ENCODE measurements at places on chromosomes 12 and 14.

DNA sequence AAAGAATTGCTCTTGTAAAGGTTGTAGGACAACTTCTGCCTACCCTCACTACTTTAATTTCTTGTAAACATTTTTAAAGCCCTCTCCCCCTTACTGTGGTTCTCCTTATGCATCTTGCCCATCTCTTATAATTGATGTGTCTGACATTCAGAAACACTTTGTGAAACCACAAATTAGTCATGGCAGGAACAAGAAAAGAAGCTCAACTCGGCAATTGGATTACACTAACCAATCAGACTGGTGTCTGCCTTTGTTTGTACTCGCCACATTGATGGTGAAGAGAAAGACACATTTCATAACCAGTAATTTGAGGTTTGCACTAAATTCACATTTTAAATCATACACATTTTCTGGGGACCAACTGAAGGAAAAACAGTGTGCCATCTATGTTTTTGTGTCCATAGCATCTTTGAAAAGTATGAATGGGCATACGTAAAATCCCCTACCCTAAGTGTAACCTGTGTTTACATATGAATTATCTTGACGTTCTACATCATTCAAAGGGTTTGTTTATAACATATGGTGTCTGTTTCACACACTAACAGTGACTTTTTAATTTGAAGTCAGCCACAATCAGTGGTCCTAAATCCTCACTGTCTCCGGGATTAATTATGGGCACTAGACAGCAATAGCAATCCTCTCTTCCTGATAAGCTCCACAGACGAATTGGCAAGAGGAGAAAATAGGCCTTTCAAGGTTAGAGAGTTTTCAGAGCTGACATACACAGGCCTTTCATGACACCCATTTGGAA lies 49.9 kb downstream of the OTX2 start:
- no peak for DNase-seq

DNA sequence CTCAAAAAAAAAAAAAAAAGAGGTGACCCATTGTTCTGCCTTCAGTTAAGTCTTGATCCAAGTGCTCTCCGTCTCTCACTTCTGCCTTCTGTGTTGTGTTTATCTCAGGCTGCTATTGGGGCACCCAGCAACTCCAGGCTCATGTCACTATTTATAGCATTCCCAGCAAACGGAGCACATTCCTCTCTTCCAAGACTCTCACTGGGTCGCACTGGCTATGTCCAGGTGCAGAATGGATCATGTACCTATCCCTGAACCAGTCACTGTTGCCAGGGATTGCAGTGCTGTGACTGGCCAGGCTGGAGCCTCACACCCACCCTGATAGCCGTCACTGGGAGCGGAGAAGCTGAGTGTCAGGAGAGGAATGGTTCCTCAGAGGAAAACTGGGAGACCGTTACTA lies 31.2 kb downstream of the RHOF start:
- no peak for DNase-seq

GRCh38 chr12:50090391-50090790 lies 5.2 kb downstream of the SMARCD1 start:
- no peak for DNase-seq

DNA sequence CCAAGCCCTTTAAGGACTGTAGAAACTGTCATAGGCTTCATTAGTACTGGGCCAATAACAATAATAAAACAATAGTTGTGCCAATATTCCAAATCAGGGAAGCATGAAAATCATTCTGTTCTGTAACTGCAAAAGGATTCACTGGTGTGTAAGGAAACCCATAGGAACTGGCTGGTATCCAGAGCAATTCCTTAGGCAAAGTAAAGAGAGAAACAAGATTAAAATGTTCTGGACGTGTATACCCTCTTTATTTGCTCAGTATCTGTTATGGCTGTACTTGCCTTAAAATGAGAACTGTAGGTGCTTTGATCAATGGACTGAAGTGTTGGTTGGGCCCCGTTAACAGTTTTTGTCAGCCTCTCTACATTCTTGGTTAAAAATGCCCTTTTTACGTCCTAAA lies 72.4 kb upstream of the STAC3 start:
- no peak for DNase-seq

DNA sequence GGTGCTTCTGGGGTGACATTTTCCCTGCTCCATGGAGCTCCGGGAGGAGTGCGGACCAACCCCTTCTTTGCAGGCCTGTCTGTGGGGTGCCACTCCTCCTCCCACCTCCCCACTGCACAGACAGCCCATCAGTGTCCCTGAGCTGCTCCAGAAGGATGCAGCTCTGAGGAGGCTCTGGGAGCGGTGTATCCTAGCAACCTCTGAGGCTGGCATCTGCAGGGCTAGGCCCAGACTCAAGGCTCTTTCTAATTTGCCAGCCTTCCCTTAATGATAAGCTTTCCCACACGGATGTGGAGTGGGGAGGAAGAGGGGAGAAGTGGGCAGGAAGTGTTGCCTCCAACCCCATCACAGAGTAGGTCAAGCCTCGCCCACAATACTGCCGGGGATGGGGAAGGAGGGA lies 59.7 kb downstream of the CALM1 start:
- DNase-seq: no peak

- no peak for DNase-seq
Observed at GRCh38 chr12:7695237-7695560, 376 bp downstream of the GDF3 start.

DNA sequence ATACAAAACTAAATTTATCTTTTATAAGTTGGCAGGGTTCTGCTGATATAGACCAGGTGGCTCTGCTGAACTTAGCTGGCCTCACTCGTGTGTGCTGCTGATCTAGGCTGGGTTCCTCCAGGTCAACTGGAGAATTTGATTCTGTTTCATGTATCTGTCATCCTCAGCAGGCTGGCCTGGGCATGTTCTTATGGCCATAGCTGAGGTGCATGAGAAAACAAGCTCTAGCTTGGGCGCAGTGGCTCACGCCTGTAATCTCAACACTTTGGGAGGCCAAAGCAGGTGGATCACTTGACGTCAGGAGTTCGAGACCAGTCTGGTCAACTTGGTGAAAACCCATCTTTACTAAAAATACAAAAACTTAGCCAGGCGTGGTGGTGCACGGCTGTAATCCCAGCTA lies 24.3 kb upstream of the BCL2L14 start:
- no peak for DNase-seq

DNA sequence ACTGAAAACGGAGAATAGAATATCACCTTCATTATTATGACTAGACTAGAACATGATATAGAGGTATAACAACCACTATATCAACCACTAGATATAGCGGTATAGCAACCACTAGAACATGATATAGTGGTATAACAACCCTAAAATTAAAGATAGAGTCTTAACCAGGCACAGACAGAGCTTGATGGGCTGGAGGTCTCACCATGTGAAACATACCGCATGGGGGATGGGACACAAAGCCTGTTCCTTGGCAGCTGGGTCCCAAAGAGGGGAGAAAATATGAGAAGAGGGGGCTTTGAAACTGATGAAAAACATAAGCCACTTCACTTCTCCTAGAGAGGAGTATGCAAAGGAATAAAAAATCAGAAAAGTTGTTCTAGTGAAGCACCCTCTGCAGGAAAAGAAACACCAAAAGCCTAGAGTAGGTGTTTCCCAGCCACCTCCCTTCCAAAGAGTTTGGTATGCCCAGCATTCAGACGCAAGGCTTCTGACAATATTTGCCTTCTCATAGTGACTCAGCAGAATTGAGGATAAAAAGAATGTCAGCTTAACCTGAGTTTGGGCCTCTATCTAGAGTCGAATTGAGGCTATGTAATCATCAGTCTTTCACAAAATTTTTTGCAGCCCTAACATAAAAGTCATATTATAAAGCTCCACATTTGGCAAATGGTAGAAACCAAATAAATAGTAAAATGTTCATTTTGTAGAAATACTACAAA lies 316.4 kb downstream of the NOVA1 start:
- peak; percentile 50 for DNase-seq

- DNase-seq: no peak
Observed at GRCh38 chr12:41605545-41606305, 417.6 kb downstream of the PDZRN4 start.

- DNase-seq: no peak
Observed at GRCh38 chr12:27081668-27082111, 688 bp downstream of the C12orf71 start.

DNA sequence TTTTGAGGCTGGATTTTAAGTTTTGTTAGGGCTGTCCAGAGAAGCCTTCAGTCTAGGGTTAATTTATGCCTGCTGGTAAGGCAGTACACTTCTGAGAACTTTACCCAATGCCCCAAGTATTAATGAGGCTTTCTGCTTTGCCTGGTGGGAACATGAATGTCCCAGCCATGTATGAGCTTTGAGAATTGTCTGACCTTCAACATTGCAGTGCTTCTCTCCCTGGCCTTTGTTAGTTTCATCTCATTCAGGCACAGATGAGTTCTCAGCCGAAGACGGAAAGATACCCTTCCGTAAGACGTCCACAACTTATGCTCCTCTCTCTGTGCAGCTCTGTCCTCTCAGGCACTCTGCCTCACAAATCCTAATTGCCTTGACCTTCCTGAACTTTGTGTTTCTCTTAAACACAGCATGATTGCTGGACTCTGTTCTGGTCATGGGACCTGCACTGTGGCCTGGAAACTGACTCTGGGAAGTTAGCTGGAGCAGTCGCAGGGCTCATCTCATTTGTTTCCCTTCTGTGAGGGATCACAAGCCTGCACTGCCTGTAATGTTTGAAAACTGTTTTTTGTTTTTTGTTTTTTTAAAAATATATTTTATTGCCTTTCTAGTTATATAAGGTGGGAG lies 15.7 kb downstream of the CHPT1 start:
- DNase-seq: no peak

- DNase-seq: no peak
Observed at GRCh38 chr12:106328735-106329134, 26.2 kb downstream of the TCP11L2 start.

DNA sequence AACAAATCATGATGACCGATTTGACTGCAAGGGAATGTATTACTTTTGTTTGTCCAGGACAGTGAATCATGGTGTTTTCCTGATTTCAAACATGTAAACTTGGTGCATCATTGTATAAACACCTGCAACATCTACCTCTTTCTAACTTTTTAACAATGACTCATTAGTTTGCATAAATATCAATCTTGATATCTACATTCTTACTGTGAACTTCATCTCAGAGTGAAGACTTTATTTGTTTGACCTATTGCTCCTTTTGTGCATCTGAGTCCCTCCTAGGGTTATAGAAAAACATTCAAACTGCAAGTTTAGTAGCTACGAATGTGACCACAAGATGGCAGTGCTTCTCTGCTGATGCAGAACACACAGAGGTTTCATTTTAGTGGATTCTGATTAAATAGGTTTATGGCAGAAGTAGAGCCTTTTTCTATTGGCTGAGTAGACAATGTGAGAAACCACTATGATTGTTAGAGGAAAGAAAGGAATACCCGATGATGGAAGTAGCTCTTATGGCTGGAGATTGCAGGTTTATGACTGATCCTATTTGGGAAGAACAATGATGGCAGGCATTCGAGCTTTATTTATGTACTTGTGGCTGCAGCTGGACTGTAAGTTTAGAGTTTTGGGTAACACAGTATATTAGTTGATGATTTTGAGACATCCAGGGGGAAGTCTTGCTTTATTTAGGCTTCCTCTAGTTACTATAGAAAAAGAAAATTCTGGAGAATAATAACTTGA lies 244.2 kb upstream of the OR4E1 start:
- DNase-seq: no peak

DNA sequence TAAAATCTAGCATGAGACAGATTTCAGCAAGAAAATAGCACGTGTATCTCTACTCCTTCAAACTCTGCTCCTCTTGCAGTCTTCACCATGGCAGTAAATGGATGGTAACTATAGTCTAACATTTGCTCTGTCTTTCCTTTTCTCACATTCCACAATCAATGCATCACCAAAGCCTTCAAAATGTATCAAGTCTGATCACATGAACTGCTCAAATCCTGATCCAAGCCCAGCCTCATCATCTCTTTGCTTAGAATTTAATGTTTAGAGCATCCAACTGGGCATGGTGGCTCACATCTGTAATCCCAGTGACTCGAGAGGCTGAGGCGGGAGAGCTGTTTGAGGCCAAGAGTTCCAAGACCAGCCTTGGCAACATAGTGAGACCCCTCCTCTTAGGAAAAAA lies 45.9 kb downstream of the CDK17 start:
- peak; percentile 3 for DNase-seq

DNA sequence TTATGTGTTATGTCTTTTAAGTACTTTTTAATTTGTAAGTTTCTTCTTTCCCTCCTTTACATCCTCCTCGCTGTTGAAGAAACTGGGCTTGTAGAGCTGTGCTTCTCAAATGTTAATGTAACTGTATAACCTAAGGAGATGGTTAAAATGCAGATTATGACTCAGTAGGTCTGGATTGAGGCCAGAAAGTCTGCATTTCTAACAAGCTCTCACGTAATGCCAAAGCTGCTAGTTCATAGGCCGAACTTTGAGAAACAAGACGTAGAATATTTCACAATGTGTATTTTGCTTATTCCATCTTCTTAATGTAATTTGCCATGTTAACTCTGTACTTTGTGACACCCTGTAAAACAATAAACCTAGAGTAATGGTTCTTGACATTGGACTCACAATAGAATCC lies 193.3 kb upstream of the SYT1 start:
- DNase-seq: peak; percentile 91

- no peak for DNase-seq
Observed at GRCh38 chr12:92558806-92559205, 144.0 kb upstream of the PLEKHG7 start.

- no peak for DNase-seq
Observed at GRCh38 chr12:23921099-23921856, 28.2 kb downstream of the SOX5 start.

- DNase-seq: no peak
Observed at GRCh38 chr12:51702587-51702986, 111.6 kb downstream of the SCN8A start.

DNA sequence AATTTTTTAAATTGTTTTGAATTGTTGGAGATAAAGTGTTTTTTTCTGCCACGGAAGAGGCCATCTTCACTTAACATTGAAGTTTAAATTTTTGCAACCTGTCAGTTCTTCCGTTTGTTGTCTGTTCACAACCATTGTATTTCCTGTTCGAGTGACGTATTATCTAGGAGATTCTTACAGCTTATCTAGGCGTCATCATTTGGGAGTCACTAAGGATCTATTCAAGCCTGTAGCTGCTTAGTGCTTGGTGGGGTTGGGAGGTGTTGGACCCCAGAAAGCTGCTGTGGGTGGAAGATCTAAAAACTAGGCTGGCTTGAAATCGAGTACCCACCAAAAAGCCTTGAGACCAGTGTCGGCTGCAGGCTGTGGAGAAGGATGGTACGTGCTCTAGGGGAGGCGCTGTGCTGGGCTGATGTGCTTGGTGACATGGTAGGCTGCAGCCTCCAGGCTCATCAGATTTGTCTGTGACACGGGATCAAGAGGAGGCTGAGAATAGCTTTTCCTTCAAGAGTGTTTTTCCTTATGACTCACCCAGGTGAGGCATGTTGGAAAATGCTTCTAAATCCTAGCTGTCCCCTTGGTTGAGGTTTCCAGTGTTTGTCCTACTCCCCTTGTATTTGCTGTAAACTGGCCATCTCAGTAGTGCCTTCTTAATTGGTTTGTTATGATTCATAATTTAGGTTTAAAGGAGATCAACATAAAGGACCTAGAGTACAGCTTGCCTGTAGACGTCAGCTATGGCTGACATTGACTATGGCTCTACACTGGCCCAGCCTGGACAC lies 57.8 kb downstream of the ATG14 start:
- no peak for DNase-seq

All from skeletal muscle cell (primary cell).